ENCODE measurements at places on chromosomes 3 and 15.

DNA sequence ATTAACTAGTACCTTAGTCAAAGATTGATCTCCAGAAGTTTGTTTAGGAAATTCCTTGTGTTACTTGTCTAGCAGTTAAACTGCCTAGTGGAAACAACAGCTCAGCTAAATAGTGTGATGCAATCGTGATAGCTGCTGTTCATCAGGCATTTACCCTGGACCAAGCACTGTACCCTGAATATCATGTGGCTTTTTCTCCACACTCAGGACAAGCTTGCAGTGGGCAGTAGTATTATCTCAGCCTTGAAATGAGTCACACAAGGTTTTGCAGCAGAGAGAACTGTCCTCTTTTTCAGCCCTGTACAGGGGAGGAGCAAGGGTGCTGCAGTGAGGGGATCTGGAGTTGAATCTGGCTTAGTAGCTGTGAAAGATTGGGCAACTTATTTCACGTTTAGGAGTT lies 208.4 kb downstream of the TP63 start:
- no peak for DNase-seq

GRCh38 chr15:60960517-60960916 lies 268.6 kb downstream of the RORA start:
- DNase-seq: no peak

- DNase-seq: no peak
Observed at GRCh38 chr3:64681015-64681414, 6.8 kb downstream of the ADAMTS9 start.

- DNase-seq: no peak
Observed at GRCh38 chr3:100269001-100269400, 8.2 kb downstream of the TBC1D23 start.

GRCh38 chr3:161403251-161403650 lies 31.9 kb upstream of the SPTSSB start:
- DNase-seq: no peak

GRCh38 chr3:20225769-20226168 lies 39.8 kb upstream of the SGO1 start:
- DNase-seq: peak; percentile 18

GRCh38 chr3:66723231-66723630 lies 222.4 kb upstream of the LRIG1 start:
- no peak for DNase-seq

- no peak for DNase-seq
Observed at GRCh38 chr15:71562251-71562650, 248.1 kb upstream of the NR2E3 start.

GRCh38 chr3:152472672-152472954 lies 203.9 kb downstream of the MBNL1 start:
- DNase-seq: no peak

- no peak for DNase-seq
Observed at GRCh38 chr3:183249006-183249718, 3.9 kb upstream of the B3GNT5 start.

All from LoVo (cell line).